Endothelial cell of umbilical vein (primary cell): ENCODE measurements at places on chromosomes 6 and 20. TPM values are rescaled to one million over a fixed set of nuclear protein-coding genes. Genes with fewer than 3 reads are reported as not detected.

DNA sequence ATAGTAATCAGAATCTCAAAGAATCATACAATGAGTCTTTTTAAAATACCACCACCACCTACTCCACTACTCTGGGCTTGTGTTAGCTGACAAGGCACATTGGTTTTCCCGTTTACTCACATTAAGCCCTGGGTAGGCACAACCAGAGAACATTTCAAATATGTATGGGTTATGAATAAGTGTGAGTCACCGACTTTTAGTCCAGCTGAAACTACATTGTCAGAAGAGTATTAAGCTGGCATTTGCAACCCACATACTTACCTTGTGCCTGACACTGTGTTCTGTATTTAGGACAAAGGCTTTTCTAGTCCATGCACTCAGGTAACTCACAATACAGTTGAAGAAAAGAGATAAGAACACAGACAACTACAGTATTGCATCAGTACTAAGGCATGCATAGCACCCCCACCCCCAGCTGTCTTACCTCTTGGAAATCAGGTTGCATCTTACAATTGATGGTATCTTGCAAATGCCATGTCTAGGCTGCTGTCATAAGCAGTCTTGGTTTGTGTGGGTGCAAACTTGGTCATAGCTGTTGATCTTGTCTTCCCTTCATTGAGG lies 40.3 kb upstream of the AHI1 start:
- peak; percentile 51 for DNase-seq

GRCh38 chr6:150202404-150202803 lies 59.6 kb downstream of the PPP1R14C start:
- no peak for DNase-seq

Gene FAM110A
- 4.6 and 5.8 TPM in 2 replicates for total RNA-seq

DNA sequence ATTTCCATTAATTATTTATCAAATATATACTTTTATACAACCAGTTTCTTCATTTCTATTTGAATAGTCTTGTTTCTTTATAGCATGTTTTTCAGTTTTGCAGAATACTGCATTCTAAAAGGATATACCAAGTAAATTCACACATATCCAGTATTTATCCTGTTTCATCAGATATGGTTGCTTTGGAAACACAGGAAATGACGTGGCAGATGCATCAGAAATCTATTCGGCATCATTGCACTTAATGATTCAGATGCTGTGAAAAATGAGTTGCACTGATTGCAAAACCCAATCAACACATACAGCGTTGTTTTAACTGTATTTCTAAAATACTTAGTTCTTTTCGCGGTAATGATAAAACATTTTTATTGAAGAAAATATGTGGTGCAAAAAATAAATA lies 594.9 kb downstream of the CDH26 start:
- no peak for DNase-seq

Gene TCF21
- total RNA-seq, result not detected in 2 replicates

GRCh38 chr20:39874049-39874893 lies 814.8 kb downstream of the MAFB start:
- DNase-seq, result peak; percentile 90

- DNase-seq, result no peak
Measured at GRCh38 chr6:98203170-98203806, 631.1 kb upstream of the POU3F2 start.

- no peak for DNase-seq
Measured at GRCh38 chr20:16385462-16385861, 187.8 kb downstream of the KIF16B start.

- DNase-seq, result no peak
Measured at GRCh38 chr6:64010666-64011065, 375.1 kb downstream of the PHF3 start.

- DNase-seq, result no peak
Measured at GRCh38 chr20:19833395-19833794, 75.3 kb downstream of the RIN2 start.

DNA sequence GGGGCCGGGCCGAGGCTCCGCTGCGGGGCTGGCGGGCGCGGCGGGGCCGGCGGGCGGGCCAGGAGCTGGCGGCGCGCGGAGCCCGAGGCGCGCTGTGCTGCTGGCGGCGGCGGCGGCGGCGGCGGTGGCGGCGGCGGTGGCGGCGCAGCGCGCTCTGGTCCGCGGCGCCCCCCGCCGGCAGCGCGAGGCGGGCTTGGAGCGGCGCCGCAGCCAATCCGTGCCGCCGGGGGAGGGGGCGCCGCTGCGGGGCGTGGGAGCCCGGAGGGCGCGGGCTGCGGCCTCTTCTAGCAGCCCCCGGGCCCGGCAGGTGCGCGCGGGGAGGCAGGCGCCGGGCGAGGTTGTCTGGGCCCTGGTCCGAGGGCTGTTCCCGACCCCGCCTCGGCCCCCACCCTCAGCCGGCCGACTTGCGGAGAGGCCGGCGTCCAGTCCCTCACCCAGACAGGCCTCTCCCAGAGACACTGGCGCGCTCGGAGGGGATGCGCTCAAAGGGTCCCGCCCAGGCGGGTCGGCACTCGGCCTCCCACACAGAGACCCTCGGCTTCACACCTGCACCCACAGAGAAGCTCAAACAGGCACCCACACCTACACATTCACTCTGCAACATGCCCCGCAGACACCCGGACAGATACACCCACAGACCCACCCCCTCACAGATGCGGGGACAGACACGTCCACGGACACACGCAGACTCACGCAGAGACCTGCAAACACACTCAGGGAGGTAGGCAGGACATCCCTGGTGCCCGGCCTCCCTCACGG lies at the start of gene RIMS4:
TSS of gene RIMS4 (minus strand) at position 156 of the 759 bp plus-strand sequence. CDS start 275 bp downstream, outside the sequence.
- no peak for DNase-seq

Gene LY6G6C
- 0.35 TPM in 1 of 2 replicates, not detected in the other for total RNA-seq

DNA sequence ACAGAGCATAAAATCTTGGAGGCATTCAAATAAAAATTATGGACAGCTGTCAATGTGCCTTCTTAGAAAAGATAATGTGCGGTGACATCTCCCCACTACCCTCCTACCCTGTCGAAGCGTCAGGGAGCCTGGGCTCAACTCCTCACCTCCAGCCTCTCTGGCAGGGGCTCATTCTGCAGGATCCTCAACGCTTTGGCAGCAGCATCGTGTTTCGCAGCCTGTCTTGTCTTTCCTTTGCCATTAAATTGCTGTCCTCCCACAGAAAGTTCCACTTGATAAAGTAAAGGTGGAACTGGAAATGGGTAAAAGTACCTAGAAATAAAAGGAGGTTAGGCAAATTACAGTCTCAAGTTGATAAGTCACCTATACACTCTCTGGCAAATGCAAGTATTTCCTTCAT lies 36.7 kb downstream of the STAU1 start:
- no peak for DNase-seq

Gene ADGB
- total RNA-seq, result not detected in 2 replicates

Gene POLR1C
- total RNA-seq, result 40.6 and 46.0 TPM in 2 replicates

DNA sequence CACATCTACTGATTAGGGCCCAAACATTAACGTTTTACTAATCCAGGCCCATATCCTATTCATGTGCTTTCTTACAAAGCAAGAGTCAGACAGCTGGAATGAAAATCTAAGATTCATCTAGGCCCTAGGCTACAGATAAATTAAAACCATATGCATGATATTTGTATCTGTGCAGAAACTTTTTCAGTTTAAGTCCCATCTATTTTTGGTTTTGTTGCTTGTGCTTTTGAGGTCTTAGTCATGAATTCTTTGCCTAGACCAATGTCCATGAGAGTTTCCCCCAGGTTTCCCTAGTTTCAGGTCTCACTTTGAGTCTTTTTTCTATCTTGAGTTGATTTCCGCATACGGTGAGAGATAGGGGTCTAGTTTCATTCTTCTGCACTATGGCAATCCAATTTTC lies 20.2 kb downstream of the ADNP start:
- DNase-seq, result no peak

Gene MARCKS
- 315 and 320 TPM in 2 replicates for total RNA-seq

- DNase-seq, result peak; percentile 12
Measured at GRCh38 chr6:118263921-118264486, 284.1 kb upstream of the PLN start.

- DNase-seq, result no peak
Measured at GRCh38 chr20:14801591-14802325, 464.3 kb upstream of the FLRT3 start.

- DNase-seq, result no peak
Measured at GRCh38 chr6:29858006-29858405, 30.4 kb downstream of the HLA-G start.

- DNase-seq, result no peak
Measured at GRCh38 chr6:139685009-139685408, 310.6 kb upstream of the CITED2 start.

DNA sequence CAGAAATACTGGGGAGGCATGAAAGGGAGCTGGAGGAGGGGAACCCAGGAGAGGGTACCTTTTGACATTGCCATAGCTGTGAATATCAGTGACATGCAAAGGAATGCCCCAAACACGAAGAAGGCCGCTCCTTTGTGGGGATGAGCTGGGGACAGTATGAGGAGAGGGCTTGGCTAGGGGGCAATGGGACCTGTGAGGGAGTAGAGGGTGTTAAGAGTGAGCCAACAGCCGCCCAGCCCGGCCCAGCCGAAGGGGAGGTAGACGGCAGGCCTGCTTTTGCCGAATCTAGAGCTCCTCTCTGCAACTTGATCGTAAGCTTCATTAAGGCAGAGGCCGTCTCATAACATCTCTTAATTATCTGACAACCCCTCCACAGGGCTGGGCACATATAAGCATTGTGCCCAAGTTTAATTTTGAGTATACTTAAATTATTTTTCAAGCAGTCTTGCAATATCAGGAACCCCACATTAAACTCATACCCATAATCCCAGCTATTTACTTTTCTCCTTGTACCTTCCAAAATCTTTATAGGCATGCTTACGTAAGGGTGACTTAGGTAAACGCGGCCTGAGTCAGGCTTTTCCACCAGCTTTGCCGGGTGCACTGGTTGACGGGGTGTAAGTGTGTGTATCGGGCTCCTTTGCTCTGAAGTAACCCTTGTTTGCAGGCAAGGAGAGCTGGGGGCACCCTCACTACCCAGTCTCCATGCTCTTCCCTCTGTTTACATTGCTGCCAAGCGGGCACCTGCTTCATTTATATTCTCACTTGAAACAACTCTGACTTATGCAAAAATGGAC lies 24.9 kb upstream of the VEGFA start:
- no peak for DNase-seq

- no peak for DNase-seq
Measured at GRCh38 chr20:62856931-62857619, 4.5 kb downstream of the TCFL5 start.

- DNase-seq, result no peak
Measured at GRCh38 chr20:671252-672030, 4.2 kb downstream of the SCRT2 start.

Gene SCGN
- not detected in 2 replicates for total RNA-seq

Gene PET117
- 11.4 and 12.9 TPM in 2 replicates for total RNA-seq

Gene LGSN
- total RNA-seq, result not detected in 2 replicates

DNA sequence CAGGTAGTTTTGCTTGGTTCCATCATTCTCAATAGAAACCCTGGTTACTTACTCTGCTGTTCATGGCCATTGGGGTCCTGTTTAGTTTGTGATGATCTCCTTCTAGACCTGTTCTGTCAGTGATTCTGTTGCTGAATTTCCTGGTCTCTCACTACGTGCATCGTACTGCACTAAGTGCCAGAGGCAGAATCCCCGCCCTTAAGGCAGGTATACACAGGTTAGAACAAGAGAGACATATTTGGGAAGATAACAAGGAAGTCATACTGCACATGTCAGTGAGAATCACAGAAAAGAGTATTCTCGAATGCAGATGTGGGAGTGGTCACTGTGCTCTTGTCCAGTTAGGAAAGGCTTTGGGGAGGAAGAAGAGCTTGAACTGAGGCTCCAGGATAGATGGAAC lies 148.1 kb upstream of the MYLIP start:
- DNase-seq, result no peak

- DNase-seq, result no peak
Measured at GRCh38 chr20:48098099-48098498, 312.8 kb upstream of the SULF2 start.

- DNase-seq, result no peak
Measured at GRCh38 chr6:1297746-1298145, 14.2 kb upstream of the FOXQ1 start.

DNA sequence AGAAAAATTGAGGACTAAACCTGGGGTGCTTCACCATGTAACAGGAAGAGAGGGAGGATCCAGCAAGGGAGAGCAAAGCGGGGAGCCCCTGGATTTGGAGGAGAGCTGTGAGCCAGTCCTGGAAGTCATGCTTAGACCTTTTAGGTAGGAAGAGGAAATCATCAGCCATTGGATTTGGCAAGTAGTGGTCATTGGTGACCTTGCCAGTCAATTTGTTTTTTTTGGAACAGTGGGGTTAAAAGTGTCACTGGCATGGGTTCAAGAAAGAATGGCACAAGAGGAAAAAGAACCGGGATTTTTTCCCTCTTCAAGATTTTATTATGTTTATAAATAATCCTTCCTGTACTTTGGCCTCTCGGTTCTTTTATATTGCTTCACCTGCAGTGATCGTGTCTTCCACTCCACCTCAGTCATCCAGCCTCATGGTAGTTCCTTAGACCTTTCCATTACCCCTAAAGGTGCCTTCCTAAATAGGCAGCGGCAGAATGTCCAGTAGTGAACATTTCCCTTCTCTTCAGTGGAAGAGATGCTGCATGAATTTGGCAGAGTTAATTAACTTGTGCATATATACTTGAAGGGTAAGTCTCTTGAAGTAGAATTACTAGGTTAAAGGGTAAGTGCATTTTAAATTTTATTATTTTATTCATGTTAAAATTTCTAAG lies 124.7 kb downstream of the QKI start:
- no peak for DNase-seq

DNA sequence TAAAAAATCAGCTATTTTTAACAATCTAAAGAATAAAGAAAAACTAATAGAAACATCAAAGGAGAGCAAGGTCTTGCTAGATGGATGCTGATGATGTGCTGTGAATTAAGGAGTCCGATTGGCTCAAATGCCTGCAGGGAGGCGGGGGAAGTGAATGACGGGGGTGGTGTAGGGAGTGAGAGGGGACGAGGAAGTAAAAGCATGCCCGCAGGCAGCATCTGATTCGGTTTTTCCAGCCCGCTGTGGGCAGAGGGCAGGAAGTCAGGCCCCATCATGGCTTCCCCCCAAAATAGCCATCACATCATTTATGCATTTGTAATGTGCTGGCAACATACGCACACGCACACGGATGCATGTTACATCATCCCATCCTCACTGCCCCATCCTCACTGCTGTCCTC lies 10.3 kb downstream of the RSPO4 start:
- DNase-seq, result no peak

Gene RSPO4
- total RNA-seq, result not detected in 2 replicates

Gene PTCRA
- not detected in 2 replicates for total RNA-seq

Gene PKIG
- 127 and 135 TPM in 2 replicates for total RNA-seq

Gene GJA1
- total RNA-seq, result 235 and 288 TPM in 2 replicates

Gene METTL24
- total RNA-seq, result not detected in 2 replicates

- DNase-seq, result no peak
Measured at GRCh38 chr6:66200390-66200789, 493.4 kb upstream of the EYS start.

DNA sequence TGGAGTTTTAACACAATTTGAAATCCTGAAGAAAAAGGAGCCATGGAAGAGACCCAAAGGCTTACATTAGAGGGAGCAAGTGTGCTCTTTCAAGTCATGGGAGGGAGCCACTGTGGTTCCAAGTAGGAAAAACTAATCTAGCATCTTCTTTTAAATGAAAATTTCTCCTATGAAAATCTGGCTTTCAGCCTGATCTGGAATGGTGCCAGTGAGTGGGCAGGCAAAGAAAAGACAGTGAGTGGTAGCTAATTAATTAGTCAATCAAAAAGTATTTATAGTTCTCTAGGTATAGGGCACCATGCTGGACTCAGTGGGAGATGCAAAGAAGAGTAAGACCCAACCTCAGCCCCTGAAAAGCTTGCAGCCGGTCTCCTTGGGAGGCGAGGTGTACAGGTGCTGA lies 21.9 kb downstream of the CAP2 start:
- no peak for DNase-seq

GRCh38 chr6:49892280-49892679 lies 25.9 kb upstream of the CRISP1 start:
- no peak for DNase-seq

GRCh38 chr6:51019806-51020205 lies 201.1 kb downstream of the TFAP2B start:
- no peak for DNase-seq
